ENCODE measurements at places on chromosomes 2 and 18.

DNA sequence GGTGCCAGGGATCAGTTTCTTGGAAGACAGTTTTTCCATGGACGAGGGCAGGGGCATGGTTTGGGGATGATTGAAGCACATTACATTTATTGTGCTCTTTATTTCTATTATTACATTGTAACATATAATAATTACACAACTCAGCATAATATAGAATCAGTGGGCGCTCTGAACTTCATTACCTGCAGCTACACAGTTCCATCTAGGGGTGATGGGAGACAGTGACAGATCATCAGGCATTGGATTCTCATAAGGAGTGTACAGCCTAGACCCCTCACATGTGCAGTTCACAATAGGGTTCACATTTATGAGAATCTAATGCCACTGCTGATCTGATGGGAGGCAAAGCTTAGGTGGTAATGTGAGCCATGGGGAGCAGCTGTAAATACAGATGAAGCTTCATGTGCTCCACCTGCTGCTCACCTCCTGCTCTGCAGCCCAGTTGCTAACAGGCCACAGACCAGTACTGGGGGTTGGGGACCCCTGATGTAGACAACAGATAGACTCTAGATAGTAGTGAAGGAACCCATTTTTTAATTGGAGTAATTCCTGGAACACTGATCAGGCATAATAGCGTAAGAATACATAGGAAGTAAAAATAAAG is 41.5 kb upstream of the MC4R start:
- DNase-seq: peak; percentile 25

GRCh38 chr2:238784671-238785527 is 63.0 kb upstream of the TWIST2 start:
- DNase-seq: peak; percentile 70

DNA sequence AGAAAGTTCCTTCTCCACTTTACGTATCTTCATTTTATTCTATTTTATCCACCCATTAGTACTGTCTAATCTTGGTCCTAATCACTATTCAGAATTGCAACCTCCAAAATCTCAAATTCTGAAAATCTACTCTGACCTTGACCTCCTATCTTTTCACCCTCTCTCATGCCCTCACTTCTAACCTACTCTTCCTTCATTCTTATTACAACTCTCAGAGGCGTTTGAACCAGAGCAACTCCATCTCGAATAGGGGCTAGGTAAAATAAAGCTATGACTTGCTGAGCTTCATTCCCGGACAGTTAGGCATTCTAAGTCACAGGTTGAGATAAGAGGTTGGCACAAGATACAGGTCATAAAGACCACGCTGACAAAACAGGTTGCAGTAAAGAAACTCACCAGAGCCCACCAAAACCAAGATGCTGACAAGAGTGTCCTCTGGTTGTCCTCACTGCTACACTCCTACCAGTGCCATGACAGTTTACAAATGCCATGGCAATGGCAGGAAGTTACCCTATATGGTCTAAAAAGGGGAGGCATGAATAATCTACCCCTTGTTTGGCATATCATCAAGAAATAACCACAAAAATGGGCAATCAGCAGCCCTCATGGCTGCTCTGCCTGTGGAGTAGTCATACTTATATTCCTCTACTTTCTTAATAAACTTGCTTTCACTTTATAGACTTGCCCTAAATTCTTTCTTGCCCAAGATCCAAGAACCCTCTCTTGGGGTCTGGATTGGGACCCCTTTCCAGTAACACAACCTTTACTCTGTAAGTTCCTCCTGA is 11.4 kb downstream of the CCDC88A start:
- peak; percentile 76 for DNase-seq

DNA sequence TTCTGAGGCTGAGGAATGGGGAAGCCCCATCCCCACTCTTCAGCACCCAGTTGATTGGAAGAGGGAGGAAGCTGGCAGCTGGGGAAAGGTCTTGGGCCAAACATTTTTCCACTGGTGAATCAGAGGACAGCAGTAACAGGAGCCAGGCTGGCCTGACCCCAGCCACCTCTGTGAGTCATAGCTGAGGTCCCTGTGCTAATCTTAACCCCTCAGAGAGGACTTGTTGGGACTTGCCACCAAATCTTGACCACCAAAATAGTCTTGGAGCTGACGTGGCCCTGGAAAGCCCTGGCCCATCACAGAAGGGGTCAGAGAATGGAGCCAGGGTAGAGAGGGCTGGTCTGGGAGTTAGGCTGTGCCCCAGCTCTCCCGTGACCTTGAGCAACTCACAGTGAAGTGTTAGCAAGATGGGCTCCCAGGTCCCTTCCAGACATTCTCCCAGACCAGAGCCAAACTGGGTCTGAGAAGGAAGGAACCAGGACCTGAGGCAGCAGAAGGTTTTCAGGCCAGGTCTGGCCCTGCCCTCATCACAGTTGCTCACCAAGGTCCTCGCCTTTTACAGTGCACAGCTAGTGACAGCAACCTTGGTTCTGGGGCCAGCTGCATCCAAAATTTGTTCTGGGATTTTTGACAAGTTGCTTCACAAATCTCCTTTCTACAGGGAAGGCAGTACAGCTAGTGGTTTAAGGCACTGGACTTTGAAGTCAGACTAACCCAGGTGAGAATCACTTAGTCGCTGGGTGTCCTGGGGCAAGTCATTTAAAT is 266.6 kb downstream of the CYP26B1 start:
- no peak for DNase-seq

GRCh38 chr2:51734115-51734514 is 702.2 kb upstream of the NRXN1 start:
- peak; percentile 21 for DNase-seq

DNA sequence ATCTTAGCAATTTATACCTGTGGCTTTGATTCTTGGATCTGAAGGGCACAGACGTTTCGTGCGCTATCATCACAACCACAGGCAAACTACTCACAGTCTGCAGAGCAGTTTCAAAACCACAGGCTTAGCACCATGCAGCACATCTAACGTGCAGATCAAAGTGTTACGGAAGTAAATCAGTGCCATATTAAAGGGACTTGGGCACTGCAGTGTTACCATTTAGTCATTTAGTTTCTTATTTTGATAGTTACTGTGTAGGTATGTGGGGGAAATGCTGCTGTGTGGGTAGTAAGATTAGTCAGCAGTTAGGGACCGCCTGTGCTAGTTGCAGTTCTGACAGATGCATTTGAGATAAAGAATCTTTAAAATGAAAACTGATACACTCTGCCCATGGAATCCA is 384.0 kb downstream of the NBAS start:
- DNase-seq: peak; percentile 74

- no peak for DNase-seq
These were observed 812.6 kb upstream of the LRATD1 start for GRCh38 chr2:13819896-13820295.

DNA sequence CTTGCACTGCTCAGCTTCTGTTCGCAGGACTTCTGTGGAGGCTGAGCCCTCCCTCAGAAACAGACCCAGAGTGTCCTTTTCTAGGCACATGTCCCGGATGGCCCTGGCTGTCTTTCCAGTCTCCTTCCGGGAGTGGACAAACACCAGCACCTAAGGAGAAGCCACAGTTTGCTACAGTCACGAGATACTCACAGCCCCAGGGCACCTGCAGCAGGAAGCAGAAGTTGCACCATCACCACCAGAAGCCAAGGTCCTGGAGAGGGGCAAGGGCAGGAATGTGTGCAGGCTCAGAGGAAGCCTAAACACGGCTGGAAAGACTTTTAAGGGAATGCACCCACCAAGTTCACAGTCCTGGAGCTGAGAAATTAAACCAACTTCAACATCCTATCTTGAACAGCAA is 13.6 kb downstream of the SNRNP200 start:
- DNase-seq: no peak

GRCh38 chr2:204197336-204198005 is 260.9 kb downstream of the ICOS start:
- no peak for DNase-seq

- peak; percentile 85 for DNase-seq
These were observed 8.7 kb downstream of the OTOF start for GRCh38 chr2:26469092-26469710.

DNA sequence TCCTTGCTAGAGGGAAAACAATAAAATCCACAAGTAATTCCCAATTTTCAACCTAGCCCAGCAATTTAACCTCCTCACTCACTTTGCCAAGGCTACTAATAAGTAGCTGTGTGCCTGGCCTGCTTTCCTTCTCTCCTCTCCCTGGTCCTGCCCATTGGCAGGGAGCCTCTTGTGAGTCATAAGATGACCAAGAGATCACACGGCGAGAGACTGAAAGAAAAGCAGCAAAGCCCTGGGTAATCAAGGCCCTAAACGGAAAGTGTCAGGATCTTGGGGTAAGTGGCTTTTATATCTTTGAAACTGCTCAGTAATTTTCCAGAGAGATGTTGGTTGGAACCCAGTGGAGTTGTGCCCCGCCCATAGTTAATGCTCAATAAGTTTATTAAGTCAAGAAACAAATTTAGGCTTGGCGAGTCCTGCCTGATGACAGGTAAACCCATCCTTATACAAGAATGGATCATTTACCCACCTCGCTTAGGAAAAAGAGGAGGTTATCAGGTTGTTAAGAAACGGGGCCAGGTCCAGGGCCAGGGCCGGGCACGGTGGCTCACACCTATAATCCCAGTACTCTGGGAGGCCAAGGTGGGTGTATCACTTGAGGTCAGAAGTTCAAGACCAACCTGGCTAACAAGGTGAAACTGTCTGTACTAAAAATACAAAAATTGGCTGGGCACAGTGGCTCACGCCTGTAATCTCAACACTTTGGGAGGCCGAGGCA is 10.0 kb upstream of the ADAM17 start:
- DNase-seq: no peak

DNA sequence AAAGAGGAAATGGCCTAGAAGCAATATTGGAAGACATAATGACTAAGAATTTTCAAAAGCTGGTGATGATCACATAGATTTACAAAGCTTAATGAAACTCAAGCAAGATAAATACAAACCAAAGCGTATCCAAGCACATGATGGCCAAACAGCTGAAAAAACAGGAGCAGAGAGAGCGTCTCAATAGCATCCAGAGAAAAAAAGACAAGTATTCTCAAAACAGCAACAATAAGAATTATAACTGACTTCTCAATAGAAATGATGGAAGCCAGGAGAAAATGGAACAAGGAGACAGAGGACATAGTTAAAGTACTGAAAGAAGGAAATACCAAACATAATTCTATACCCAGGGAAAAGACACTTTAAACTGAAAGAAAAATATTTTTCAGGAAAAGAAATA is 437.2 kb upstream of the TNP1 start:
- no peak for DNase-seq

DNA sequence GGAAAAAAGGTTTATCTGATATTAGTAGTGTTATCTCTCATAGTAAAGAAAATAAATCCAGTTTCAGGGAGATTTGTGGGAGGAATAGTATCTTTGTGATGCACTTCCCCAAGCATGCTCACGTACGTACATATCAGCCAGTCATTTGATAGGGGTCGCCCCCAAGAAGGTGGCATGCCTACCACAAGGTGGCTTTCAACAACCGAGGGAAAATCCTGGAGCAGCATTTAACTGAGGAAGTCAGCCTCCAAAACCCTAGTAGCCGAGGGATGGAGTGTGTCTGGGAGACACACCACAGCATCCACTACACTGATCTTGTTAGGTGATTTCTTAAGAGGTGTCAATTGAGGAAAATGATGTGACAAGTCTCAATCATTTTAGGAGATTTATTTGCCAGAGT is 623.9 kb downstream of the NYAP2 start:
- DNase-seq: no peak

Data from hematopoietic multipotent progenitor cell treated with erythropoietin and hydrocortisone succinate and interleukin-3 and kit ligand, for 6 days (in vitro differentiated cells).